ENCODE measurements at places on chromosomes 4 and X.

DNA sequence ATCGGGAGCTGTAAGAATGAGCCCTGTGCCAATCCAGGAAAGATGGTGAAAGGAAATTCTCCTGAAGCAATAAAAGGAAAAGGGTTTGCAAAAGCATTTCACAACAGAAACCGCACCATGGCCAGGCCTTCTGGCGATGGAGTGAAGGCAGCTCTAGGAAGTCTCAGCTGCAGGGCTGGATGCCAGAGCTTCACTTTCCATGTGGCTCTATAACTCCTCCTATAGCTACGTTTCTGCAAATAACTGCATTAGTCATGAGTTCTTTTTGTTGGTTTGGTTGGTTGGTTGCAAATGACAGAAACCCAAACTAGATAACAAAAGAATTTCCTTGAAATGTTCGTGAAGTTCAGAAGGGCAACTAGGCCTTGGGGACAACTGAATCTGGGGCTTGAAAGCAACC is 84.6 kb downstream of the RELL1 start:
- DNase-seq = no peak

DNA sequence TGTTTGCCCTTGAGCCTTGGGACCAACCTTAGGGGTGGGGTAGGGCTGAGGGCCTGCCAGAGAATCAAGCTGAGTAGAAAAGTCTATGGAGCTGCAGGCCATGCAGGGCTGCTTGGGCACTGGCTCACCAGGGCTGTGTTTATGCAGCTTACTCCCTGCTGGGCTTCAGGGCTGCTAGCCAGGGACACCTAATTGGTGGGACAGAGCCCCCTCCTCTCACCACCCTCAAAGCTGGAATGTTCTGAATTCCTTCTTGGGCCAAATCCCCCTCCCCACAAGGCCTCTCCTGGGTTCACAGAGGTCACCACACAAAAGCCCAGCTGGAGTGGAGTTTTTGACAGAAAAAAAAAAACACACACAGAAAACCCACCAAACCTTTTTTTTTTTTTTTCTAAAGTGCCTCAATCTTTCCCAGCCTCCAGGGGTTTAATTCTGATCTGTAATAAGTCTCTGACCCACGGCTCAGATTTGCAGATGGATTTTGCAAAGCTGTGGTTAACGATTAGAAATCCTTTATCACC is at the start of gene CLDN2:
Gene CLDN2 (plus strand): TSS at position 471 of the 521 bp plus-strand sequence. CDS start 7,827 bp downstream, outside the sequence.
- DNase-seq = no peak

DNA sequence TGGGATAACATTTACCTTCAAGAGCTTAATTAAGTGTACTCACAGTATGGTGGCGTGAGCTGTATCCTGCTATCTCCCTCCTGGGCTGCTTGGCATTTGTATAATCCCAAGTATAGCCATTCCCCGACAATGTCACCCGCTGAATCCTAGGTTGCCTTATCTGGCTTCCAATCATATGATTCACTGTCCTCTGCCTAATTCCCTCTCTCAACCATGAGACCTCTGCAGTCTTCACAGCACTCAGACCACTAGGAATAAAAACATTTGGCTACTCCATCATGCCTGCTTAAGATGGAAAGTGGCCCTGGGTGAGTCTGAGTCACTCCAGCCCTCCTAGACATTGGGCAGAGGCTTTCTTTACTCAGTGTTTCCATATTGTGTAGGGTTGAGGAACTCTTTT is 28.9 kb upstream of the WDFY3 start:
- no peak for DNase-seq

- no peak for DNase-seq
Observed at GRCh38 chrX:136867096-136867491, 13.4 kb downstream of the RBMX start.

GRCh38 chr4:53622739-53623151 is 31.5 kb upstream of the LNX1 start:
- DNase-seq = no peak

GRCh38 chr4:136025540-136025939 is 1506.8 kb downstream of the PCDH18 start:
- no peak for DNase-seq

- no peak for DNase-seq
Observed at GRCh38 chr4:38983787-38984598, 48.2 kb downstream of the TMEM156 start.

- DNase-seq = no peak
Observed at GRCh38 chr4:152301381-152301780, 234.5 kb downstream of the FBXW7 start.

- no peak for DNase-seq
Observed at GRCh38 chr4:24637173-24637572, 52.8 kb upstream of the DHX15 start.

- DNase-seq = no peak
Observed at GRCh38 chr4:185743722-185744487, 68.1 kb downstream of the SORBS2 start.

GRCh38 chr4:16573206-16573605 is 325.2 kb downstream of the LDB2 start:
- DNase-seq = no peak

DNA sequence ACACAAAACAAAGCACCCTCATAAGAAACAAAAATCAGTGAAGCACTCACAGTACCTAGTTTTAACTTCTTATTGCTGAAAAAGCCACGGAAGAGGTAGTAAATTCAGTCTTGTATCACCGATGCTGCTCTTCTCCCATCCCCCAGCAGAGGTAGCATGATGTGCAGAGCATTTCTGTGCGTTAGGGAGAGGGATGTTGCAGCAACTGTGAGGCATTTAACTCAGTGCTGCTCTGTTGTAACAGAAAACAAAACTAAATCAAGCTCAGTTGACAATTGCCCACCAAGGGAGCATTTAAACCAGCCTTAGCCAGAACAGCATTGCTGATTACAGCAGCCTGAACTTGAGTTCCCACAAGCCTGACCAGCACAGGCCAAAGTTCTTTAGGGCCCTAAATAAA is 1279.7 kb upstream of the ADGRL3 start:
- DNase-seq = no peak

DNA sequence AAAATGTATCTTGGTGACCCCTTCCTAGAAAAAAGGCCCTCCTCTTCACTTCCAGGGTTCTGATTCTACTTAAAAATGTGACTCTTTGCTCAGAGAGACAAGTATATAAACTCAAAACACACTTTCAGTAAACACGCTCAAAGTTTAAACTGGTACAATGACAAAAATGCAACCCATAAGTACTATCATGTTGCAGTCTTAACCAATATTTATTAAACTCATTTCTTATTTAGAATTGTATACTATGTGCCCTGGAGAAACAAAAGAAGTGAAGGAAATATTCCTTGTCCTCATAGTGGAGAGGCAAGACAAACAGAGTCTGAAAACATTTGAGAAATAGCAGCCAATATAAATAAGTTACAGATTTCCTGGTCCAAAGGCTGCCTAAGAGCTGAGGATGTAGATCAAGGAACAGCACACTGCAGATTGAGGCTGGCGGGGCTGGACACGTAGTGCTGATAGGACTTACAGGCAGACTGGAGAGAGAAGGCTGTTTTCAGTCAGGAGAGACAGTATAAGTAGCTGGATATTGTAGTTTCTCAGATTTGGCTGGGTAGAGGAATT is 39.1 kb upstream of the ANXA3 start:
- DNase-seq = no peak

GRCh38 chrX:15598026-15598425 is 2.7 kb downstream of the ACE2 start:
- DNase-seq = no peak

DNA sequence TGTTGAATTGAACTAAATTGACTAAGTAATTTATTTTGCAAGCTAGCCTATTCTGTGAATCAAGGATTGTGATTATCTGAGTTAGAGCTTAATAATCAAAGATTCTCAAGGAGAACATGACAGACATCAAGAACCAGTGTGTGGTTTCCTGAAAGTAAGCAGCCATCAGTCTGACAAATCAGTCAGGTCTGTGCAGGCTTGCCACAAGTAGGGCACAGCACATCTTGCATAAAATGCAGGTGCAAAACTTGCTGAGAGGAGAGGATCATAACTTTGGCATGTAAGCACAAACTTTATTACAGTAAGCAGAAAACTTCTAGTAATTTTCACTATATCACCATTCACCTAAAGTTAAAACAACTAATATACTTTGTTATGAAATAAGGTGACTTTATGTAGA is 22.5 kb downstream of the FAM241A start:
- no peak for DNase-seq

DNA sequence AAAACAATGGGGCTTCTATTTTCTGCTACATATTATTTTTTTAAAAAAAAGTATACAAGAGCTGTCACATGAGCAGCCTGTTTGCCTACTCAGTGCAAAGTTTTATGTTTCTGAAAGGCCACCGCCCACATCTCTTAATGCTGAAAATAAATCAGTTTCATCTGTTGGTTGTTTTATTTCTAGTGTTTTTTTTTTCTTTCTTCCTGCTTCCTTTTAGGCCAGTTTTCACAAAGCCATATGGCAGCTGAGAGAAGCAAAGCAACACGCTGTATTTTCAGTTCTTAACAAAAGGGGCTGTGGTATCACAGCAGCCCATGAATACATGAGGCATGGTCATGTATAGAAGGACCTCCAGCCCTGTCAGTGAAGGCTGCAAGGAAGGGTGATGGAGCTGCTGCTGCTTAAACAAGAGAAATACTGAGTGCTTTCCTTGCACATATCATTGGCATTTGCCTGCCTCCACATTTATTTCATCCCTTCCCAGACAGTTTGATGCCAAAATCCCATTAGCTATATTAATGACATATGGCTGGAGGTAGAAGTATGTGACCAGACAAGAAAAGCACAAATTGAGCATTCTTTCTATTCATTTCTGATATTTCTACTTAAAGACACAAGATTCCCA is 172.5 kb downstream of the PCDH18 start:
- DNase-seq = no peak

- no peak for DNase-seq
Observed at GRCh38 chr4:17096692-17097091, 198.2 kb upstream of the LDB2 start.

GRCh38 chr4:2595952-2596552 is 59.6 kb downstream of the FAM193A start:
- DNase-seq = no peak

- DNase-seq = no peak
Observed at GRCh38 chr4:6992728-6993677, 50.2 kb upstream of the TADA2B start.

GRCh38 chr4:27007507-27007906 is 146.9 kb downstream of the STIM2 start:
- no peak for DNase-seq

GRCh38 chrX:18707426-18708049 is at the start of gene PPEF1:
Gene PPEF1 (plus strand): TSS chrX:18707645. CDS start chrX:18707781, 136 bp downstream.
- no peak for DNase-seq

GRCh38 chr4:158134222-158134621 is 38.6 kb downstream of the GASK1B start:
- no peak for DNase-seq

- no peak for DNase-seq
Observed at GRCh38 chr4:187000281-187000680, 276.6 kb upstream of the FAT1 start.

DNA sequence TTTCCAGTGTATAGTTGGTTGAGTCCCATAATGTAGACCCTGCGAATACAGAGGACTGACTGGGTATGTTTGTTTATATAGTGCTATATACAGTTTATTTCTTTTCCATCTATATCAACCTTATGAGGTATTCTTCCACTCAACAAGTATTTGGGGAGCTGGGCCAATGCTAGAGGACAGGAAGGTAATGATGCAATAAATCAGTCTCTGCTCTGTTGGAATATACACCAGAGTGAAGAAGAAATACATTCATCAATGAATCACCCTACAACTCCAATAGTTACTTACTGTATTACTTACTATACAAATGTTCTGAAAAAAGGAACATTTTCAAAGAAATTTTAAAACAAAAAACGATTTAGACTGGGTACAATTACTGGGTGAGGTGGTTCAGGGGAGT is 2.1 kb upstream of the ARSJ start:
- no peak for DNase-seq

- DNase-seq = no peak
Observed at GRCh38 chr4:183140911-183141320, 41.9 kb downstream of the WWC2 start.
